DMS79 treated with DMSO at 0.1 percent for 48 hours (cell line): ENCODE measurements at places on chromosomes 12 and 14.

GRCh38 chr14:106670011-106670410, 1143.6 kb downstream of the TMEM121 start:
- no peak for DNase-seq

GRCh38 chr14:105709281-105710118, 183.1 kb downstream of the TMEM121 start:
- no peak for DNase-seq

DNA sequence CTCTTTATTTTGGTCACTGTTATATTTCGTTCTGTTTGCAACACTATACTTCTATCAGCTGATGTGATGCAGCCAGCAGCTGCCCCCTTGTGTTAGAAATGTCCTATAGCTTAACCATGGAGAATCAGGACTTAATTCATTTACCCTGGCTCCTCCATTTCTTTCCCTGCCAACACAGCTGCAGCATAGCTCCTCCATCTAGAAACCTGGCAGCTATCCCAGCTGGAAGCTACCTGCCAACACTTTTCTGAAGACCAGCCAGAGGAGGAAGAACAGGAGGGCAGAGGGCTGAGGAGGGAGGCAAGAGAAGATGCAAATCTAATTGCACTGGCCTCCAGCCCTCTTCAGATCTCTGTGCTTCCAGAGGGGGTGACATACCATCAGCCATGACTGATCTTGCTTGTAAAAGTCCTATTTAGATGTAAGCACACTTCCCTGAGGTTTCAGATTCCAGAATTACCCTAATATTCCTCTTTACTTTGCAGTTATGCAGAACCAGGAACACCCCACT, 156.8 kb upstream of the TMEM260 start:
- peak; percentile 100 for DNase-seq

DNA sequence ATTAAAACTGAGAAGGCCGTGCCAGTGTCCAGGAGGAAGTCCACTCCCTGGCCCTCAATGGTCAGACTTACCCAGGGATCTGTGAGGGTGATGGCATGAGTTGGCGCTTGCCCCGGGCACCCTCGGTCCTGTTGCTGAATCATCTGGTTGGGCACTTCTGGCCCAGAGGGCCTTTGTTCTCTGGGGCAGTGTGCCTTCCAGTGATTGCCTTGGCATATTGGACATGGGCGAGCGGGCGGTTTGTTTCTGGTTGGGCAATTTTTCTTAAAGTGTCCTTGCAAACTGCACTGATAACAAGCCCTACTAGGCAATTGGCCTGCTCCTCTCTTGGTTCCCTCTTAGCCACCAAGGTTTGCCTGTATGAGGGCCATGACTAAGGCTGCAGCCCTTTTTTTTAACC, 69.5 kb upstream of the ZDHHC17 start:
- DNase-seq: no peak

DNA sequence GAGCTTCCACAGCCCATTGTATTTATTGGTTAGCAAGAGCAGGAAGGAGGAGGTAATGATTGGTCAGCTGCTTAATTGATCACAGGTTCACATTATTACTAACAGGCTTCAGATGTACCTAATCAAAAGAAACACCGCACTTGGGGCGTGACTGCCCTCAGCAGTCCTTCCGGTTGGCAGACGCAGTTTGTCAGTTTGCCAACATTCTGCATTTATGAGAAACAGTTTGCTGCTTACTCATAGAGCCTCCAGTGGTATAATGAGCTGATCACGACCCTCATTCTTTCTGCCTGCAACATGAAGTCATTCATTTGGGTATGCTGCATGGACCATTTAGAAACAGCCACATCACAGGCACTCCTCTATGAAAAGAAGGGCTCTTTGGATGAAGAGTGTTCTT, 42.5 kb upstream of the PPM1H start:
- DNase-seq: peak; percentile 36

- no peak for DNase-seq
Observed at GRCh38 chr12:29921307-29921706, 137.6 kb upstream of the TMTC1 start.

GRCh38 chr12:50642035-50642451, 121.9 kb upstream of the ATF1 start:
- no peak for DNase-seq

- no peak for DNase-seq
Observed at GRCh38 chr14:102138961-102139285, 774 bp upstream of the WDR20 start.

GRCh38 chr12:26979733-26980132, 34.5 kb downstream of the TM7SF3 start:
- DNase-seq: no peak

DNA sequence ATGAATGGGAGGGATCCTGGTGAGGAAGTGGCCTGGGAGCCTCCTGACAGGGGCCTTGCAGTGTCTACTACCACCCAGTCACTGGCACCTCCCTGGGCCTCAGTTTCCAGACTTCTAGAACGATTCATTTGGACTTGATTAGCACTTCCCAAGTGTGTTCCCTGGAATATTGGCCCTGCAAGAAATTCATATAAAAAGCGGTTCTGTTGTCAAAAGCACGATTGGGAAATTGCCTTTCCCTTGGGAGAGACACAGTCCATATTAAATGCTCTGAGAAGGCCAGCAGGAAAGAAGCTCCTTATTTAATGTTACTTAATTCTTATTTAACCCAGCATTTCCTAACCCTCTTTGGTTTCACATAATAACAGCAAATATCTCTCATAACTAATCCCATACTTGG, 61.9 kb downstream of the DRAM1 start:
- no peak for DNase-seq

DNA sequence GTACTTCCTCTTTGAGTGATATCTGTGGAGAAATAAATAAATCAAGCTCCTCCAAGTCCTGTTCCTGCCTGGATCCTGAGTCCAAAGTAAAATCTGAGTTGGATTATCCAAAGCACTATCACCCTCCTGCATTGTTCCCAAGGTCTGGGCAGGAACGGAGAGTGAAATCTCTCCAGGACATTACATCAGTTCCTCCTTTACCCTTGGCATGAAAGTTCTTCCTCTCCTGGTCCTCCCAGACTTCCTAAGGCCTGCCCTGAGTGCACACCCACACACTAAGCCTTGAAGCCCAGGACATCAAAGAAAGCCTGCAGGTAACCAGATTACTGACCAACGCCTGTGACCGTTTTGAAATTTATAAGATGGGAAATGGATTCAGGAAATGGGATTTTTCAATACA, 206.8 kb upstream of the BCL2L14 start:
- DNase-seq: no peak

GRCh38 chr14:69887740-69888657, 8.8 kb downstream of the SMOC1 start:
- no peak for DNase-seq

DNA sequence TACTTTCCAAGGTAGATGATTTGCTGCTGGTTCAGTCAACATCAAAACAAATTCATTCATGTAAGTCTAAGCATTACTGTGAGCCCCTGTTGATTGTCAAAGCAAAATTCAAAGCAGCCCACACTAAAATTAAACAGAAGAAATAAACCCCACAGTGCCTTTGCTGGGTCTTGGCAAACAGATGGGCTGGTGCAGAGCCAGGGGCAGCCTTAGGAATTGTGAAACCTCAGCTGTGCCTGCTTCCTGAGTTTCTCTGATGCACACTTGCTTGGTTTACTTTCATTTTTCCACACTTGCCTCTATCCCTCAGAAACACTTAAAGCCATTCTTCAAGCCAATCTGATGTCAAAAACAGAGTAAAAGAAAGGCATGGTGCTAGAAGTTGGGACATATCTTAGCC, 6.6 kb upstream of the PLEKHG7 start:
- no peak for DNase-seq

DNA sequence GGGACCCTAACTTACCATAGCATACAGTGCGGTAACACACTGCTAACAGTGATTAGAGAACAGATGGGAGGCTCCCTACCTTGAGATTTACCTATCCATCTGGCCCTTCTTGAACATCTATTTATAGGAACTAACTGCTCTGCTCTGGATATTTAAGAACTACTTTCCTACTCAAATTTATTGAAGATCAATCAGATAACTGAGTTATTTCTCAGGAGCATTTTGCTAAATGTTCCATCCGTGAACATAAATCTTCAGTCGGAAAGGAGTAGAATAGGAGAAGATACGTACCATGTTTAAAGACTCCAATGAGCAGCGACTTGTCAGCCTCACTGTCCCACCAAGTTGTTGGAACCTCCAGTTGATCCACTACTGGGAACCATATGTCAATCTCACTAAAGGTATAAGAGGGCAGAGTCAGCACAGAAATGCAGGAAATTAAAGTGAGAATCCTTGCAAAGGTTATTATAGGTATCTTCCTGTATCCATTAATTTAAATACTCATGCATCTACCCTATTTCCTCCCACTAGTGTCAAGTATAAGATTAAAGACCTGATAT, 15.6 kb upstream of the SUPT16H start:
- DNase-seq: no peak

DNA sequence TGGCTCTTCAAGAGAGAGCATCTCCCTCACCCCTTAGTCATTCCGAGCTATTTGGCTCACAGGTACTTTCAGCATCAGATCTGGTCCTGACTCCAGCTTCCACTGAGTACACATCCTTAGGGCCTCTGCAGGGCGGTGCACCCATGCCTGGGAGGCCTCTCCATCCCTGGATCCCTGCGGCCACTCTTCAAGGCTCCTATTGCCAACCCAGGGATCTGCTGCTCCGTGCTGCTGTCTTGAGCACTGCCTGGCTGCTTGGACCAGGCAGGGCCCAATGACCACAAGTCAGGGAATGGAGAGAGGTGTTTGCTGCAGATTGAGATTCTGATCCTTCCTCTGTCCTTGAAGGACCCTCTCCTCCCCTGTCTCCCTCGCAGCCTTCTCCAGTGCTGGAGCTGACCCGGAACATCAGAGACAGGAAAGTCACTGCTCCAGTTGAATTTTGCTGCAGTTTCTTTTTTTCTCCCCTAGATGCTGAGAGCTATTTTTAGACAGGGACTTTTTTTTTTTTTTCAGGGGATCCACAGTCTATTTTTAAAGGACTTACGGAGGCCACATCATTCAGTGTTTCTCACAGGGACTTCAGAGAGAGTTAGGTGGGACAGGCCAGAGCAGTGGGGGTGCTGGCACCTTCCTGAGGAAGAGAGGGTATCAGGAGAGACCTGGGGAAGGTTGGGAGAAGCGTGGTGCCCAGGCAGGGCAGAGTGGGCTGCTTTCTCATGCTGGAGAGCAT, 50.1 kb upstream of the KCNA1 start:
- DNase-seq: no peak

- no peak for DNase-seq
Observed at GRCh38 chr12:117551665-117552064, 190.2 kb upstream of the NOS1 start.

- peak; percentile 95 for DNase-seq
Observed at GRCh38 chr14:71371711-71372396, 464.6 kb downstream of the PCNX1 start.

DNA sequence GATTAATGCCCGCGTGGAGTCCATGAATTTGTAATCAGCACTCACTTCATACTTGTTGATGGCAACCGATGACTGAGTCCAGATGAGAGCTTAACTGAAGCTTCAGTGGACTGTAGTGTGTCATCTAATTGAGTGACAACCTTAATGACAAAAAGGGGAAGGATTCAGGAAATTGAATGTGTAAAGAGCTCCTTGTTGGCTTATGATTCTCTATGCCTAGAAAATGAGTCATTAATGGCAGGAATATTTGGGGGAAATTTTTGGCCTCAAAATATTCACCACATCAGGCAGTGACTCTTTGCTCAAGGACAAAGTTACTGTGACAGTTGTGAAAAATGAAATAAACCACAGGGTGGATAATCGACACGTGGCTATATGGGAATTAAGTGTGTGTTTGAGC, 55.3 kb upstream of the STON2 start:
- DNase-seq: no peak

GRCh38 chr14:54715811-54716210, 148.9 kb downstream of the SAMD4A start:
- DNase-seq: no peak

- DNase-seq: peak; percentile 88
Observed at GRCh38 chr12:12376646-12377448, 20.0 kb downstream of the BORCS5 start.

DNA sequence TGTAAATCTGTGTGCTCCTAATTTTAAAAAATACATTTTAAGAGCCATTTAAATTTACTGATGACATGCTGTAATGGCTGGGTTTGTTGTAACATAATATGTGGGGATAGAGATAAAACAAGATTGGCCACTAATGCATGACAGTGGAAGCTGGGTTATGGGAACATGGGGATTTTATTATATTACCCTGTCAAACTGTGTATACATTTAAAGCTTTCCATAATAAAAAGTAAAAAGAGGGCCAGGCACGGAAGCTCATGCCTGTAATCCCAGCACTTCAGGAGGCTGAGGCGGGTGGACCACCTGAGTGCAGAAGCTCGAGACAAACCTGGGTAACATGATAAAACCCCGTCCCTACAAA, 9.1 kb downstream of the TMEM233 start:
- no peak for DNase-seq

DNA sequence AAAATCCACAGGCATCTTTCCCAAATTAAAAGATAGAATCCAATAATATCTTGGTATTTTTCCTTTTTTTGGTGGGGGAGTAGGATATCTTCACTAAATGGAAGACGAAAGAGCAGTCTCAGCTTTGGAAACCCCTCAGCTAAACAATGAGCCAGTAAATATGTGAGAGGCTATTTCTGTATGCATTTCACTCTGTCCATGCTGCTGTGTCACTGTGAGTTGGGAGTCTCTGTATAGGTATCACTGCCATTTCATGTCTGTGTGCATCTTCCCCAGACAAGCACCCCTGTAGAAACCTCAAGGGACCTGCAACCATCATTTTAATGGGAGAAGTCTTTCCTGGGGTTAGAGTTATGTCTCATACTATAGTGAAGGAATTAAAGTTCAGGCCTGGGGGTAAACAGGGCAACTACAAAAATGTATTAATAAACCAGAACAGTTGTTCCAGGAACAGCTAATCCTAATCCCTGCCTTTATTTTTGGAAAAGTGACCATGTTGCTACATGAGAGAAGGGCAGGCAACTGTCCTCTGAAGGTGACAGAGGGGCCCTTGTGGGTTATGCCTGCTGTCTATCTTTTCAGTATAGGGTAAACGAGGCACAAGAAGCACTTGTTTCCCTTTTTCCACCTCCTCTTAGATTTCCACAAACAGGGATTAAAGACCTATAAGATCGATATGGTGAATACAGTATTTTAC, 11.3 kb upstream of the STAC3 start:
- DNase-seq: no peak

DNA sequence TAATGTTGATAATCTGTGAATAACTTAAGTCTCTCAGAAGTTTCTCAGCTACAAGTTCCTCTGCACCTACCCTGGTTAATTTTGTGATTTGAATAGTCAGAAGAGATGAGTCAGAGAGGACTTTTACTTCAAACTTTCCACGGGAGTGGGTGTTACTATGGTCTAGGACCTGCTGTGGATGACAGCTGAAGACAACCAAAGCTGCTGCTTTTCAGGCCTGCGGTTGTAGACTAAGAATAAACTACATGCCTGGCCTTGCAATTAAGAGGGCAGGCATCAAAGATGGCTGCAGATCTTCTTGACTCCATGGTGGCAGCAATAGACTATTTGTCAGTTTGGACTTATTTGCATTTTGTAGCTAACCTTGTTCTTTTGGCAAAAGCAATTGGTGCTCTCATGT, 227.1 kb upstream of the KRR1 start:
- DNase-seq: no peak

- no peak for DNase-seq
Observed at GRCh38 chr14:46198676-46199075, 452.9 kb downstream of the RPL10L start.

GRCh38 chr14:61927060-61927459, 164.8 kb downstream of the SNAPC1 start:
- no peak for DNase-seq

- no peak for DNase-seq
Observed at GRCh38 chr14:106790189-106791036, 1264.0 kb downstream of the TMEM121 start.

- DNase-seq: peak; percentile 20
Observed at GRCh38 chr12:132084621-132085290, 59.4 kb downstream of the DDX51 start.

GRCh38 chr14:106875503-106875902, 1349.1 kb downstream of the TMEM121 start:
- no peak for DNase-seq
